ENCODE measurements at places on chromosomes 3 and 15.

DNA sequence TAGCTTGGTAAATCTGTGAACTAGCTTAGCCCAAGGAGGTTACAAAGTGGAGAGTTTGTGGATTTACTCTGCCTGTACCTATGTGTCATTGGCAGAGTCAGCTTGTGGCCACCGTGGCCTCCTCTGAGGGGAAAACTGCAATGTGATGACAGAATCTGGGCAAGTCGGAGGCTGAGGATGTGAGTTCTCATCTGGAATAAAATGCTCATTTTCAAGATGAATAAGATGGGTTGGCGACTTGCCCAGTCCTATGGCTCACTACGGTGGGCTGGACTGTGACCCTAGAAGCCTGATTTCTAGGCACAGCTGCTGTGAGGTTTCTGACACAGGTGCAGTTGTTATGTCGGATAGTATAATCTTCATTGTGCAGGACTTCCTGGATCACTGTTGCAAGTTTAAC lies 83.7 kb downstream of the ETV5 start:
- no peak for DNase-seq

GRCh38 chr3:152236716-152237115 lies 32.0 kb upstream of the MBNL1 start:
- no peak for DNase-seq

DNA sequence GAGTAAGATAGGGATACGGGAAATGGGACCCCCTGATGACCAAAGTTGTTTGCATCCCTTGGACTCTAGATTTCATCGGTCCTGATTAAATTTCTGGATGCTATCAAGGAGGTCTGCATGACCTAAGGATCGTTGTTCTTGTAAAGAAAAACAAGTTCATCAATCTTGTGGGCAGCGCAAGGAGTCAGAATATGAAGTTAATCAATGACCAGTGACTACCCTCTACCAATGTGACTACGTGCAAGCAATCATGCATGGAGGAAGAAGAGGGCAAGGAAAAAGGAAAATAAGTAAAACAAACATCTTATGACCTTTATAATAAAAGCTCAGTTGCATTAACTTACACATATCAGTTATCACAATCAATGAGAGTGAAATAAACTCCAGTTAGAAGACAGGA lies 139.7 kb downstream of the RTP4 start:
- DNase-seq, result no peak

GRCh38 chr3:31668242-31668641 lies 135.5 kb downstream of the STT3B start:
- no peak for DNase-seq

GRCh38 chr15:79540551-79540950 lies 108.4 kb downstream of the MINAR1 start:
- DNase-seq, result no peak

- DNase-seq, result no peak
These were observed 1105.4 kb downstream of the TUSC7 start for GRCh38 chr3:117814975-117815374.

GRCh38 chr3:107063351-107063750 lies 313.9 kb upstream of the CCDC54 start:
- no peak for DNase-seq

DNA sequence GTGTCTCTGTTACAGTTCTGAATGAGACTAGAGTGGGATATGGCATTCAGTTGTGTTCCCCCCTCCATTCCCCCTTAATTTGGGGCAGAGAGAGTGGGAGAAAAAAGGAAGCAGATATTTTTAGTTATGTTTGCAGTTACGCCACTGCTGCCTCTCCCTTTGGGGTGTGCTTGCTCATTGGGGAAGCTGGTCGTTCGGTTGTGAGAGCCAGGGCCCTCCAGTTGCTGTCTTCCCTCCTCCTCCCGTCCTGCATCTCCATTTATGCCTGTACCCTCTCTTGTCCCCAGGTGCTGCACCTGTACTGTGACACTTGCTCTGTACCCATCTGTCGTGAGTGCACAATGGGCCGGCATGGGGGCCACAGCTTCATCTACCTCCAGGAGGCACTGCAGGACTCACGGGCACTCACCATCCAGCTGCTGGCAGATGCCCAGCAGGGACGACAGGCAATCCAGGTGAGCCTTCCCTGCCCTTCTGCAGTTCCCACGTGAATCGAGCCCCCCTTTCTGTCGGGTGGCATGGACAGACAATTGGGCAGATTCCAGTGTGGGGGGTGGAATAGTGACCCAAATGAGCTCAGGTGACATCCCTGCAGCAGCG lies 55.8 kb downstream of the TRIM71 start:
- DNase-seq, result no peak

DNA sequence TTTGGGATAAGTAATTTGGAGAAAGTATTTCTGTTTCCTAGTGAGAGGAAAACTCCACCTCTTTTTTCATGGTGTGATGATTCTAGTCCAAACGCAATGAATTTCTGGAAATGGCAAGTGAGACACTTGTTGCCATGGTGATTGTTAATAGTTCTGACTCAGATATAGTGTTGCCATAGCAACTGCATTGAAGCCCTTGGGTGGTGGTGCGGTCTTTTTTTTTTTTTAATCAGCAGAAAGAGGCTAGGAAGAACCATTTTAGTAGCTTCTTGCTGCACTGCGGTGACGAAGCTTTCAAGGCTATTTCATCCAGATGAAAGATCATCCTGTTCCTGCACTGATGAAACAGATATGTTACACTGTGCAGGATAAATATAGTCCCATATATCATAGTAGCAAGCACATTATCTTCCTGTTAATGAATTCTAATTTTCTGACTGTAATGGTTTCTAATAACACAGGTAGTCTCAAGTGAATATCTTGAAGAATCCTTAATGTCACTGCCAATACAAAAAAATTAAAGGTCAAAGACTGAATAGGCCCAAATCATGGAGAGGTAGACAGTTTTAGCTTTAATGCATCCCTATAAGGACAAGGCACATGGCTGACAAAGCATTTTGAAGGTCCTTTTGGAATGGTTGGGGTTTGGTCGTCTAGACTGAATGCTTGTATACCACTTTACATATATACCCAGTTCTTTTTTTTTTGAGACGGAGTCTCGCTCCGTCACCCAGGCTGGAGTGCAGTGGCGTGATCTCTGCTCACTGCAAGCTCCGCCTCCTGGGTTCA lies 125.1 kb upstream of the ZBTB20 start:
- no peak for DNase-seq

DNA sequence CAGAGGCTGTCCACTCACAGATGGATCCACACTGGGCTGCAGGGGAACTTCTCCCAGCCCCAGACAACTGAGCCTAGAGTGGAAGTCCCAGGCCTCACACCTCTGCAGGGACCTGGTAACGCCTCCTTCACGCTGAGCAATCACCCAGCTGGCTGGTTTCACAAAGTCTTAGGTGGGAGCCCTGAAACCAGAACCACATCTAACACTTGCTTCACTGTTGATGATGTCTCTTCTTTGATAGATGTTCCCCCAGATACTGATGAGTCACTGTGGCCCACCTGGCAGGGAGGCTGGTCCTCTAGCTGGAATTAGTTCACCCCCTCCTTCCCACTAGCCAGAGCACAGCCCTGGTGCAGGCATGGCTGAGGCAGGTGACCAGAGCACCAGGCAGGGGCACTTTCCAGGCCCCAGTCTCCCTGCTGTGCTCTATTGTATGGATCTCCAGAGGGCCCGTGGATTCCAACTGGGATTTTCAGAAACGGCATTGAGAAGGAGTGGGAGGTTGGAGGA lies 33.5 kb downstream of the MYL3 start:
- DNase-seq, result no peak

DNA sequence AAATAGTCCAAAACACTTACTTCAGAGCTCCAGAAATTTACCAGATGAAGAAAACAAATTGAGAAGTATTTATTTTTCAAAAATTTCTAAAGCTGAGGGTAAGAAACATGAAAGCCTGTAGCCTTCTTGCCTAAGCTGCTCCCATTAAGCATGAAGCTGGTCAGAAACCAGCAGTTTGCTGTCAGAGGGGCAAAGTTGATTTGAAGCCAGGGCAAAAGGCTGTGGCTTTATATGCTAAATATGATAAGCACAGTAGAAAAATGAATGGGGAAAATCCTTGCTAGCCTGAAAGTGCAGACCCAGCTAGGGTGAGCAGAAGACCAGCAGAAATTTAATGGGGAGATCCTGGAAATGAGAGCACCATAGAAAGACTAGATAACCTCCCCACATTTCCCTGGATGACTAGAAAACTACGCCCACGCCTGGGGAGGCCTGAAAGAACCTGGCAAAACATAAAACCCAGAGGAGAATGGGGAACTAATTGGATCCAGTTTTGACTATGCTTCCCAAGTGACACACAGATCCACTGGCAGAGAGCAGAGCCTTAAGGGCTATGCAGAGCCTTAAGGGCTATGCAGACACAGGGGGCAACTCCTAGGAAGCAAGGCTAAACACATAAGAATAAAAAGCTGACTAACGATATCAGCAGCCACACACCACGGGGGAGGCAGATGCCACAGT lies 43.0 kb upstream of the HEG1 start:
- no peak for DNase-seq

- DNase-seq, result no peak
These were observed 104.1 kb downstream of the STAC start for GRCh38 chr3:36484386-36484785.

GRCh38 chr15:65642594-65642993 lies 20.9 kb downstream of the SLC24A1 start:
- no peak for DNase-seq

DNA sequence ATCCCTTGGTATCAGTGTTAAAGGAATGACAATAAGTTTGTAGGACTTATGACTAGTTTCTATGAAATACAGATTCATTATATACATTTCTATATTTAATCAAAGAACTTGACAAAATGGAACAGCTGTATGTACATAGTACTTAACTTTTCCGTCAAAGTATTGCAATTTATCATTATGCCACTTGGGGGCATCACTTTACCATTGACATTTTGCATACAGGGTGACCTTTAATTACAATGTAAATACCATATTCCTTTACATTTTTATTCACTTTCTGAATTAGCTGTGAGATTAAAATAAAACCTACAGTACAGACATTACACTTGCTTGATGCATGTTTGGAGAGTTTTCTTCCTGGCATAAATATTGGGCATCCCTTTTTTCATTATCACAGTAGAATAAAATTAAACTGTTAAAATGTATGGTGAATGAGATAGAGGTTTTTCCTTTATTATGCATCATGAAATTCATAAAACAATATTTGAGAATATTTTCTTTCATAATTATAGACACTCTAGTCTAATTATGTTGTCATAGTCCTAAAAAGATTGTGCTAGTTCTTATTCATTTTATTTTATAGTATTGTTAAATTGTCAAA lies 6.9 kb downstream of the NEK11 start:
- no peak for DNase-seq

DNA sequence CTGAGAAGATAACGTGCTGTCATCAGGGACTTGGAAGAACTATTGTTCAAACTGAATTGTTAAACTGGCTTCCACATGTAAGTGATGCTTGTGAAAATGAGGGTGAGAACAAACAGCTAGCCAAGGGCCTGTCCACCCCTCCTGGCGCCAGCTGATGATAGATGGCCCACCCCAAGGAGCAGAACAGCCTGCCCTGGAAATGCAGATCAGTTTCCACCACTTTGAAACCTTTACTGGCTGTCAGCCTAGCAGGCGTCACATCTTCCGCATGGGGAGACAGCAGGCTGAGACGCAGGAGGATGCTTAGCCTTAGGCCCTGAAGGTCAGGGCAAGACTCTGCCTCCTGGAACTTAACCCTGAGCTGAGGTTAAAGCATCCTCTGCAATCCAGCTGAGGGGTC lies 6.4 kb upstream of the SLC51B start:
- no peak for DNase-seq

DNA sequence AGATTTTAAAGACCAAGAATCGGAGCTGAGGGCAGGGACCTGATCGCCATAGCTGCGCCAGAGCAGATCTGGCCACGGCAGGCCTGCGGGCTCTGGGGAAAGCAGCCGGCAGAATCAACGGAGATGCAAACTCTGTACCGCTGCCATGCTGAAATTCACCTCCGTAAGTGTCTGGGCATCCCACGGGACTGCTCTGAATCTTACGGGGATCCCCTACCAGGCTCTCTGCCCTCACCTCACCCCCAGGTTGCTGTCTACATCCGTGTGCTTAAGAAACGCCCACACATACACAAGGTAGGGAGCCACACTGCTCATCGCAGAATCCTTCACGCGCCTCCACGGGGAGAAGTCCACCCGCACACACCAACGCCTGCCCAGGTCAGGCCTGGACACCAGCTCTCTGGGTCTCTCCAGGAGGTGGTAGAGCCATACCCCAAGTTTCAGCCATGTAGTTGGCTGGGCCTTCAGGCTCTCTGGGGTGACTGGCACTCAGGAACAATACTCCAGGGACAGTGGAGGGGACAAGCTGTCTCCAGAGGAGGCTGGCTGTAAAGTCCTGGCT lies 33.5 kb downstream of the FAM174B start:
- DNase-seq, result no peak

- no peak for DNase-seq
These were observed 118.5 kb downstream of the MYLK start for GRCh38 chr3:123765475-123766128.

DNA sequence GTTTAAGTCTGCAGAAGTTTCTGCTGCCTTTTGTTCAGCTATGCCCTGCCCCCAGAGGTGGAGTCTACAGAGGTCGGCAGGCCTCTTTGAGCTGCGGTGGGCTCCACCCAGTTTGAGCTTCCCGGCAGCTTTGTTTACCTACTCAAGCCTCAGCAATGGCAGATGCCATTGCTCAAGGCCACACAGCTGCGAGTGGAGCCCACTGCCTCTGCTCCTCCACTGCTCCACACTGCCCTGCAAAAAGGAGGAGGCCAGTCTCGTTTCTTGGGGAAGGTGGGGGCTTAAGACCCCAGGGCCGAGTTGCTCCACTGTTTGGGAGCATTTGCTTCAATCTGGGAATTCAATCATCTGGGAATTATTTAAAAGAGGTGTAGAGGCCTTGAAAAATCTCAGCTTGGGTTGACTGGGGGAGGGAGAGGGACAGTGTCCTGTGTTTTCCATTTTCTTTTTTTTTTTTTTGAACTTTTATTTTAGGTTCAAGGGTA lies 144.6 kb upstream of the MEF2A start:
- DNase-seq, result no peak

DNA sequence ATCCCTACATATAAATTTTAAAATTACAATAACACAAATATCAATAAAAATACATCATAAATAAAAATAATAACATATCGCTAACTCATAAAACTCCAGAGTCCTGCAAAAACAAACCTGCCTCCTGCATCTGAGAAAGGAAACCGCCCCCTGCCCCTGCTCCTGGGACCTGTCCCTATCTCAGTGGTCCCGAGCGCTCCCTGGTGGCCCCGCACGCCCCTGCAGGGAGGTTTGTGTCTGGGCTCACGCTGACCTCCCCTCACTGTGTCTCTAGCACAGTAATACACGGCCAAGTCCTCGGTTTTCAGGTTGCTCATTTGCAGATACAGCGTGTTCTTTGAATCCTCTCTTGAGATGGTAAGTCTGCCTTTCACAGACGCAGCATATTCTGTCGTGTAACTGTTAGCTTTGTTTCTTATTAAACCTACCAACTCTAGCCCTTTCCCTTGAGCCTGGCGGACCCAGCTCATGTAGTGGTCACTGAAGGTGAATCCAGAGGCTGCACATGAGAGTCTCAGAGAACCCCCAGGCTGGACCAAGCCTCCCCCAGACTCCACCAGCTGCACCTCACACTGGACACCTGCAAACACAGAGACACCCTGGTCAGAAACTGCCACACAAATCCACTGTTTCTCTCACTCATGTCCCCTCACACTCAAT lies 554.1 kb downstream of the GOLGA6L6 start:
- no peak for DNase-seq

GRCh38 chr15:47292638-47293190 lies 424.6 kb upstream of the SEMA6D start:
- DNase-seq, result no peak

- no peak for DNase-seq
These were observed 23.4 kb downstream of the SACM1L start for GRCh38 chr3:45712434-45713110.

Data from cerebellar nuclear complex (tissue), 1 donor.